SJSA1 (cell line): ENCODE measurements at places on chromosomes 3 and 15. TPM values are rescaled to one million over a fixed set of nuclear protein-coding genes. Genes with fewer than 3 reads are reported as not detected.

- H3K36me3 ChIP-seq: no peaks in the 10 kb centered on the region
- H3K27ac ChIP-seq: peak overlapping the region; percentile 67
- no peaks in the 10 kb centered on the region for H3K27me3 ChIP-seq
- H3K4me3 ChIP-seq: no peak overlapping the region
Measured at GRCh38 chr15:30065025-30065801, 17.5 kb upstream of the GOLGA8J start.

Gene LEKR1
- 0.16 TPM in 1 of 2 replicates, not detected in the other for total RNA-seq

Gene SAMD7
- not detected in 2 replicates for total RNA-seq

Gene GLDN
- 0.32 TPM in 1 of 2 replicates, not detected in the other for total RNA-seq
